Activated T-helper 2 cell treated with anti-CD3 and anti-CD28 coated beads, Interferon-gamma antibody, Interleukin-2, Interleukin-4, amounts not matched to agents 10 μg/mL and 5 μg/mL and 100 μg/mL, durations not matched to agents 14 hours and 24 hours and 36 hours (primary cell): ENCODE measurements at places on chromosomes 2 and 18. TPM values are rescaled to one million over a fixed set of nuclear protein-coding genes. Genes with fewer than 3 reads are reported as not detected.
A peak's percentile ranks its signal among the peaks of the same experiment; 100 is the strongest.

Gene CLASP1
- 66.4 and 71.7 TPM in 2 replicates for total RNA-seq

Gene NOL4
- not detected in 2 replicates for total RNA-seq

Gene CDCA7
- total RNA-seq = 128 and 129 TPM in 2 replicates

DNA sequence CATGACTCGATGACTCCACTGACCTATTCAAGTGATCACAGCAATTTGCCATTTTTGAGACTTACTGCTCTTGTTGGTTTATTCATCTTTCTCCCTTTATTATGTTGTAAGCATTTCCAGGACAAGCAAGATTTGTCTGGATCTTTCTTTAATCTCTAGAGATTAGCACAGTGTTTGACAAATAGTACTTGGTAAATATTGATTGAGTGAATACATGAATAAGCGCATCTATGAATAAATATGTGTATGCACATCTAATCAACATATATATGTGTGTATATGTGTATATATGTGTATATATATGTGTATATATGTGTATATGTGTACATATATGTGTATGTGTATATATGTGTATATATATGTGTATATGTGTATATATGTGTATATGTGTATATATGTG, 7.3 kb downstream of the TMX3 start:
- no peak for DNase-seq

DNA sequence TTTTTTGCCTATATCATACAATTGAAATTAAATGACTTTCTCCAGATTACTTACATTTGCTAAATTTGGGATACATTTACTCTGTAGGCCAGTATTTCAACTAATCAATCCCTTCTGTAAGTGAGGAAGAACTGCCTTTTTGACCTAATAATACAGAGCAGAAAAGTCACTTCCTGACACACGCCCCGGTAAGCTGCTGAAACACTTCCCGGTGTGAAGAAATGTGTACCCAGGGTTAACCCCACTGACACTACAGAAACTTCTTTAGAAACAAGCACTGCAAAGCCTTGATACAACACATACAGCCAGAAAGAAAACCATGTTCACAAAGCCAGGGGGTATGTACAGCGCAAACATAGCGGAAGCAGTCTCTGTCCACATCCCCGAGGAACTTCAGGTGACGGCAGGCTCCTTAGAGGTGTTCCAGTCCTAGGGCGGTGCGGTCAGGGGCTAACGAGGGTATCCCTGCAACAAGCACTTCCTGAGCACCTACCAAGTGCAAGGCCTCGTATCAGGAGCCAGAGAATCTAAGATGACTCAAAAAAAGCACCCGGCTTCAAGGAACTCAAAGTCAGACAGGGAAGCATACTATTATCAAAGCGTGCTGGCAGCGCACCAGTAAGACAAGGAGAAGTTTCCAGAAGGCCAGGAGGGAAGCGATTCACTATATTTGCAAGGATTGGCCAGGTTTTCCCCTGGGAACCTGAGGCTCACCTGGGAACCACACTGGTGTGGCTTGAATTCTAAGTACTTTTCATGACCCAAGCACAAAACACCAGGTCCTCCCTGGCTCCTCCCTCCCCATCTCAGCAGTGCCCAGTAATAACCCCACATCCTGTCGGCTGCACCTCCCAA, 46.6 kb downstream of the ZNF516 start:
- DNase-seq = no peak

DNA sequence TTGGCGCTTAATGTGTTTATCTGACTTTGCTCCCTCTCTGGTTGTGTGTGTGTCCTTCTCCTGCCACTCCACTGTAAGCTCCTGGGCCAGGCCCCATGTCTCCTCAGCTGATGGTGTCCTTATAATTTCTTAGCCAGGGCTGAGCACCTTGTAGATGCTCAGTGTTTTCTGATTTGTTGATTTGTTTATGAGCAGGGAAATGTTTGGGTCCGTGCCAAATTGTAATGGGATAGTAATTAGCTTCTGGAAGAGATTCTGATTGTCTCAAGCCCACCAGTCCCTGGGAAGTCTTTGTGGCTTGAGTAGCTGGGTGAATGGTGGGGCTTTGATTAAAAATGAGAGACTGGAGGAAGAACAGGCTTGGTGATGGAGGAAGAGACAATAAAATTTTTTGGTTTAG, 270.5 kb downstream of the MYCN start:
- DNase-seq = no peak

DNA sequence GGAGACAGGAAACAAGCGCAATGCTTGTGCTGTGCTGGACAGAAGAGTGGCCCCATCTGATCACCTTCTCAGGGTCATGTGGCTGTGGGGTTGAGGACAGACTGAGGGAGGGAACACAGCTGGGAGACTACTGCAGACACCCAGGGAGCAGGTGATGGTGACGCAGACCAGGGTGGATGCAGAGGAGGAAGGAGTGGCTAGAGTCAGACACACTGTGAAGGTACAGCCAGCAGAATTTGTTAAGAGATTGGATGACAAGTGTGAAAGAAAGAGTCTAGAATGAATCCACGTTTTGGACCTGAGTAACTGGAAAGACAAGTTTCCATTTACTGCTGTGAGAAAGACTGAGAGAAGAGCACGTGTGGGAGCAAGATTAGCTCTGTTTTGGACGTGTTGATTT, 15.9 kb upstream of the POMC start:
- no peak for DNase-seq

Gene FAM117B
- total RNA-seq = 8.3 and 9.2 TPM in 2 replicates

Gene KCNK3
- total RNA-seq = not detected in 2 replicates

DNA sequence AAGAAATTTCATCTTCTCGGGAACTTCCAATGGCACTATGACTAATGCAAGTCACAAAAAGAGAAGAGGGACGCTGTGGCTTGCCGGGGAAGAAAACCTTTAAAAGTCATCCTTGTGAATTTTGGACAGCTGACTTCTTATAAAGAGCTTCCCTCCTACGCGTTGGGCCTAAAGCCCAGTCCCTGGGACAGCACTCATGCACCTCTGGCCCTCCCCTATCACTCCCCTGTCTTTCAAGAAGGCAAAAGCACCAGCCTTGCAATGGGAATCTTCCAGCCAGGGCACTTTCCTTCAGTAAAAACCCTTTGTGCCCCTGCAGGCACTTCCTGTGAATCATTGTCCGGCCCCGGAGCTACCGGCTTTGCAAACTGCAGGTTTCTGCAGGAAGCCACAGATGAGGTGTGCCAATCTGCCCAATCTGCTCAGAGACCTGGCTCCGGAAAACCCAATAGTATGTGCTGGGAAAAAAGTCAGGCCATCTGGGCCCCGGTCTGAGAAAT, 7.1 kb downstream of the MREG start:
- DNase-seq = peak; percentile 27

GRCh38 chr2:119455066-119455718, 23.5 kb downstream of the TMEM37 start:
- DNase-seq = no peak

- DNase-seq = peak; percentile 16
Measured at GRCh38 chr2:120287183-120288015, 34.7 kb downstream of the RALB start.

DNA sequence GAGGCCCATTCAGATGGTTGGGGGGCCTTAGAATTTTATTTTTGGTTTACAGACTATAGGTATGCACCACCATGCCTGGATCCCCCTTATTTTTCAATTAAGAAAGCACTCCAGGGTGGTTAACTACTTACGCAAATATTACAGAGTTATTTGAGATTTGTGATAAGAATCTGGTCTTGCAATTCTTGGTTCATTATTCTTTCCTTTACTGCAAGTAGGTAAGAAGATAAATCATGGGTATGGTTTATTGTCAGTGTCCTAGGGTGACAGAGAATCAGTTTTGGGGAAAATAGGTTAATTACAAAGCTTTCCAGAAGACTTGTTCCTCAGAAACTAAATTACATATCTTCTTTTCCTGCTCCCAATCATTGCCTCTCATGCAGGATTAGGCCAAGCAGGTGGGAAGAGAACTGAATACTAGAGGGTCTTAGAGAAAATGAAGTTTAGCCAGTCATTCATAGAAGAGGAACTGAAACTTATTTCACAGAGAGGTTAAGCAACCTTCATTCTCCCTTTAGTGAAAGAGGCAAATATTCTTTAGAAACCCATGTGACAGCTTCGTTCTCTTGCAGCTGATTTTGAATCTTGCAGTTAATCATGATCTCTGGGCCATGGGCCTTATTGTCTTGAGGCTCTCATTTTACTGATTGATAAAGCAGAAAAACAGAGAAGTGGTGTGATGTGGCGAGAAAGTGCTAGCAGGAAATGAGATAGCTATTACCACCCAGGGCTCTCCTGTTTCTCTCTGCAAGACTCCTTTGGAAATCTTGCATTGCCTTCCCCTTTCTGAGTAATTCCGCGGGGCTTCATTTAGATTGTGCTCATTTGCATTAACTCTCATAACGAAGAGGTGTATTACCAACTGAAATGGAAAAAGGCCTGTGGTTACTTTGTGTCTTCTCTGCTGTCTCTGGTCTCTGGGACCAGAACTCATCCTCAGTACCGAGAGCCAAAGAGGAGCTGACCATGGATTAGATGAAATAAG, 44.8 kb upstream of the ARHGAP25 start:
- DNase-seq = no peak

DNA sequence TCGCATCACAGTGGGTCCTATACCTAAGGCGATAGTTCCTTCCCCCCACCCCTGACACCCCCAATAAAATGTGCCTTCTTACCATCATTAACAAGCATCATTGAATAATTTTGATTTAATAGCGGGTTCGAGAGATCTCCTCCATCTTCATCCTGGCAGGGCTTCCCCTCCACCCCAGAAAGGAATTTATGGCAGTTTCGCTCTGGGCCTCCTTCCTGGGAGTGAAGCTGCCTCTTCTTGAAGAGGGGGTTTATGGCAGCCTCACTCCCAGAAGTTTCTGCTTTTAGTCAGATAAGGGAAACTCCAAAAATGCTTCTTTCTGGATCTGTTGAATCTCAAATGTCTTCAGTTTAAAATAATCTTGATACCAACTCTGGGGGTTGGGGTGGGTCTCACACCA, 45.7 kb downstream of the RRM2 start:
- no peak for DNase-seq

DNA sequence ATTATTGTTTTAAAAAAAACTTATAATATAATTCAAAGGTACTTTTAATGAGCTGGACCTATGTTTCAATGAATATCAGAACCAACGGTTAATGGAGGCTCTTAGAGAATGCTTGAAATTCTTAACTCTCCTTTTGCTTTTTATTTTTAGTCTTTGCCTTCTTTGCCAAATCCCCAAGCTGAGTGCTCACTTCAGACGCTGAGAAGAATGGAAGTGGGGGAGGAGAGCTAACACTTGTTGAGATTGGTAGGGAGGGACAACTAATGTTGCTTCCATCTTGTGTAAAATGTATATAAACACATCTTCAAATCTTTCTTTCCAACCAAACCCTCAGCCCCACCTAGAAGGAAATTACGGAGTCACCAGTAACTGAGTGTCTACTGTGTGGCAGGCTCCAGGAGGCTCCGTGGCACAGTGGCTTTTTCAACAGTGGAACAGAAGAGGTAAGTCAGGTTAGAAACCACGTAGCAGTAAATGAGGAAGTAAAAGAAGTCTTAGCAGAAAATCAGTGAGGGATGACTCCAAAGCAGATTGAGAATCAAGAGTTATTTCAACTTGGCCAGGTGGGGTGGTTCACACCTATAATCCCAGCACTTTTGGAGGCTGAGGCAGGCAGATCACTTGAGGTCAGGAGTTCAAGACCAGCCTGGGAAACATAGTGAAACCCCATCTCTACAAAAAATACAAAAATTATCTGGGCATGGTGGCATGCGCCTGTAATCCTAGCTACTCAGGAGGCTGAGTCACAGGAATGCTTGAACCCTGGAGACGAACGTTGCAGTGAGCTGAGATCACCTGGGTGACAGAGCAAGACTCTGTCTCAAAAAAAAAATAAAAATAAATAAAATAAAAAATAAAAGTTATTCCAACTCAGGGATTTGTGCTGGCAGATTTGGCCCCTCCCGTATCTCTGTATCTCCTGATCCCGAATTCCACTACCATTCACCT, 45.0 kb upstream of the CREB1 start:
- no peak for DNase-seq

DNA sequence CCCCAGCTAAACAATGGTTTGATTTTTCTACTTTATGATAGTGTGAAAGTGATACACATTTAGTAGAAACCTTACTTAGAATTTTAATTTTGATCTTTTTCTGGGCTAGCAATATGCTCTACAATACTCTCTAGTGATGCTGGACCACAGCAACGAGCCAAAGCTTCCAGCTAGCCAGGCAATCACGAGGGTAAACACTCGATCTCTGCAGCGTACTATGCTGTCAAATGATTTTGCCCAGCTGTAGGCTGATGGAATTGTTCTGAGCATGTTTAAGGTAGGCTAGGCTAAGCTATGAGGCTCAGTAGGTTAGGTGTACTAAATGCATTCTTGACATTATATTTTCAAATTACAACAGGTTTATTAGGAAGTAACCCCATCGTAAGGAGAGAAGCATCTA, 207.5 kb downstream of the LRRTM4 start:
- DNase-seq = no peak

Gene CXCR4
- total RNA-seq = 140 and 144 TPM in 2 replicates
